NCI-H460 (cell line): ENCODE measurements at places on chromosomes 5 and 9.

DNA sequence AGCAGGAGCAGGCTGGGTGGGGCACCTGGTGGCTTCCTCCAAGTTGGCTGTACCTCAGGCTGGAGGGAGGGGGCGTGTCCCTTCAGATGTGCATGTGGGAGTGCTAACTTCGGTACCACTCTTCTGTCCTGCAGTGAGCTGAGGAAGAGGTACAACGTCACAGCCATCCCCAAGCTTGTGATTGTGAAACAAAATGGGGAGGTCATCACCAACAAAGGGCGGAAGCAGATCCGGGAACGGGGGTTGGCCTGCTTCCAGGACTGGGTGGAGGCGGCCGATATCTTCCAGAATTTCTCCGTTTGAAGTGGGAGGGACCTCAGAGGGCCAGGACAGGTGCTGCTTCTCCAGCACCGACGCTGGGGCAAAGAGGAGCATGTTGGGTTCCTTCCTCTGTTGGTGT is 9.3 kb downstream of the NXNL2 start:
- peak; percentile 26 for DNase-seq

DNA sequence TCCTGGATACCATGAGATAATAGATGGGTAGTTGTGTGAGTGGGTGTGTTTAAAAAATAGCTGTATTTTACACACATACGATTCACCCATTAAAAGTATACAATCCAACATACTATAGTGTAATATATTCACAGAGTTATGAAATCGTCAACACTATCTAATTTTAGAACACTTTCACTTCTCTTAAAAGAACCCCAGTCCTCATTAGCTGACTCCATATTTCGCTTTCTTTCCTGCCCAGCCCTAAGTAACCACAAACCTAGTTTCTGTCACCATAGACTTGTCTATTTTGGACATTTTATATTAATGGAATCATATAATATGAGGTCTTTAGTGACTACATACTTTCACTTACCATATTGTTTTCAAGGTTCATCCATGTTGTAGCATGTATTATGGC is 63.8 kb upstream of the S1PR3 start:
- no peak for DNase-seq

- DNase-seq = no peak
These were observed 179.0 kb downstream of the ROR2 start for GRCh38 chr9:91771027-91771426.

GRCh38 chr5:42495914-42496313 is 72.7 kb downstream of the GHR start:
- DNase-seq = no peak

DNA sequence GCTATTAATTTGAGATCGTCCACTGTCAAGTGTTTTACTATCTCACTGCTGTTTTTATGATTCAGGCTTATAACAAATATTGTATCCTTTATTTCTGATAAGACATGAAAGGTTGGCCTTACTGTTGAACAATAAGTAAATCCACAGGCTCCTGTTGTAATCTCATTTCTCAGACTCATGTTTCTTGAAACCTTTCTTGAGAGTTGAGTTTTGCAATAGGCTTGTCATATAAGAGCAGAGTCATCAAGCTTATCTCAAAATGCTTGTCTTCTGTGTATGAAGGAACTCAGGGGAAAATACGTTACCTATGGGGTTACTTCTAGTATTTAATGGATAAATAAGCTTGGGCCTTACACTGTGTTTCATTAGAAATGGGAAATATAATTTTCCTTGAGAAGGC is 9.2 kb upstream of the TLX3 start:
- DNase-seq = no peak

DNA sequence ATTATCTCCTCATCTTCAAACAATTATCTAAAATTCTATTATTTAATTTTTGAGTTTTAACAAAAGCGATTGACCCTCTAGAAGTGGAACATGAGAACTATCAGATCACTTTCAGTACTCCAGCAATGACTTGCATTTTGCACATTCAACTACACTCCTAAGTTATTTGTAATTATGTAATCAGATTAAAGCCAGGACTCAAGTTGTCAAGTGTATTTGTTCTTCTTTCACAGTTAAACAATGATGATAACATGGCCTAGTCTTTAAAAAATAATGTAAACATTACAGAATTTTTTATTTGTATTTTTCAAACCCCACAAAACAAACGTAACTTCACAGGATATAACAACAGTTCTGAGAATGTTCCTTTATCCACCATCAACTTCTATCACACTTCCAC is 2148.9 kb upstream of the ACO1 start:
- no peak for DNase-seq

DNA sequence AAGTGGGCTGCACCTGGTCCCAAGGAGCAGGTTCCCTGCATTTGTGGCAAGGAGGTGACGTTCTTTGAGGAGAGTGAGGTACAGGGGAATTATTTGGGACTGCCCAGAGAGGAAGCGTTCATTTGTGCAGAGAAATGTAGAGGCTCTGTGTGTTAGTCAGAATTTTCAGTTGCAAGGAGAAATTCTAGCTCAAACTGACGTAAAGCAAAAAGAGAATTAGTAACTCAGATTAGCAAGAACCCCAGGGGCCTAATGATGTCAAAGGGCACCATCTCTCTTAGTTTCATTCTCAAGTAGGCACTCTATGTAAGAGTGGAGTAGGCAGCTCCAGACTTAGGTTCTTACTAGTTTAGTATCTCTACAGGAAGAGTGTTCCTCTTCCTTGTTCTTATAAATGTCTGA is 2.4 kb upstream of the TXN start:
- no peak for DNase-seq

DNA sequence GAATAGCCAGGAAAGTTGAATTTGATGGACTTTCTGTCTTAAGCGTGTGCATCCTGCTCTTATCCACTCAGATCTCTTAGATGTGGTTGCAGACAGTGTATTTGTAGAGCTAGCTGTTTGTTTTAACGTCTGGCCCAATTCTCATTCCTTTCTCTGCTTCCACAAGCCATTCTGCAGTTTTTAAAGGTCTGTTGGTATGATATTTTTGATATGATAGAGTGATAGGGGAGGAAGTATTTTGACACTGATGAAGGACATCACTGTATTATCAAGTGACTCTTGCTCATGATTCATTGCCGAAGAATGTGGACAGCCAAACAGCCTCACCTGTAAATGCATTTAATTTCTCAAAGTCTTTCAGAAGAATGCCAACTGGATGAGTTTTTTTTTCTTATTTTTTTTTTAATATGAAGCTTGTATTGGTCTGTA is 4.5 kb downstream of the TJP2 start:
- DNase-seq = no peak

DNA sequence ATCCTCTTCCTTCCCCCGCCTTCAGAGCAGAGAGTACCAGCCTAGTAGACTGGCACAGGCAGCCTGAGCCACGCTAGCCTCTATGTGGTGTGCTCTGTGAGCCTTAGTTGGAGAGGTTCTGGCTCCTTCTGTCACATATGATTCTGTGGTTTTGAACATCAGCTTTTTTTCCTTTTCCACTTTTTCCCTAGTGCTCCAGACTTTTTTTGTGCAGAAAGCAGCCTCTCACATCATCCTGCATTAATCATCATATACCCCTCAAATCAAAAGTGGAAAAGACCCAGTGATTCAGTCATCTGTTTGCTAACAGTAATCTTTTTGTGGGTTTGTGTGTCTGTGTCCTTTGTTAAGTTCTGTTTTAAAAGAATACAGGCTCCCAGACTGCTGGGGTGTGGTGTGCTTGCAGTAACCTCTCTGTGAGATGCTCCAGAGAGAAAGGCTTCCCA is 663.9 kb upstream of the RGMB start:
- DNase-seq = no peak

DNA sequence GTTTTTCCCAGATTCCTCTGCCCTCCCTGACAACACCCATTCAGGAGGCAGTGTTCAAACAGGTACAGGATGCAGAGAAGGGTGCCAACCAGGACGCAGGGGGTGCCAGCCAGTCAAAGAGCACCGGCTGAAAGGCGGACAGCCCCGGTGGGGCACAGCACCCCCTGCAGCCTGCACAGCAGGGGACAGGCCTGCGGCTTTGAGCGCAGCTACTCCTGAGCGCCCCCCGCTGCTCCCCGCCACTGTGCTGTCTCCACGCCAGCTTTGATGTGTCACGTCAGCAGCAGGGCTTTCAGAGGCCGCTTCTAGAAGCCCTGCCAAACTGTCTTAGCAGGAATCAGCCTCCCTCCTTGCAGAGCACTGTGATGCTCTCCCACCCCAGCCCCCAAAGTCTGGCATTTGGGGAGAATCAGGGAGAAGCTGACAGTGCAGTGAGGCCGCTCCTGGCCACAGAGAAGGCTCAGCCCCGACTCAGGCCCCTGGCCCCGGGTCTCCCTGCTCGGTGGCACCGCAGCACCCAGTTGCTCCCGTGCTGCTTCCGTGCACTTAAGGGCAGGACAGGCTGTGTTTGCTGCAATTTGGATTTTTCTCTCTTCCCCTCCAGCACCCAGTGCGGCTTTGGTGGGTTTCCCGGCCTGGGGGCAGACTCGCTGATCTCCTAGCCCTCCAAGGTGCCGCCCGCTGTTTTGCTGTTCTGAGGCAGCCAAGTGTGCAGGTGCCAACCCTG is 20.3 kb downstream of the AK8 start:
- no peak for DNase-seq

- no peak for DNase-seq
These were observed 128.3 kb downstream of the MARCHF11 start for GRCh38 chr5:16051246-16051755.

DNA sequence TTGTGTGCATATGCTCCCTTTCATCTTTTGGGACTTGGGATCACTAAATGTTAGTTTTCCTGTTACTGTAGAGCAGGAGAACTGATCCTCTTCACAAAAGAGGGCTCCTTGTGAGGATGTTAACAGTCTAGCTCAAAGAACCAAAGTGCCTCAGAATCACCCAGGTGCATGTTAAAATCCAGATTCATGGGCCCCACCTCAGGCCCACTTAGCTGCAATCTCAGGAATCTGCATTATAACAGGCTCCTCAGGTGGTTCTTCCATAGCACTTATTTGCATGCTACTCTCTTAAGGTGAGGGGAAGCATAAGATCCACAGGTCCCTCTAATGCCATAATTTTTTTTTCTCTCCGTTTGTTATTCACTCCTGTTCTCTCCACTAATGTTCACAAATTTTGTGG is 14.8 kb upstream of the MEF2C start:
- no peak for DNase-seq

- no peak for DNase-seq
These were observed 365.2 kb upstream of the TUSC1 start for GRCh38 chr9:26043431-26043830.

DNA sequence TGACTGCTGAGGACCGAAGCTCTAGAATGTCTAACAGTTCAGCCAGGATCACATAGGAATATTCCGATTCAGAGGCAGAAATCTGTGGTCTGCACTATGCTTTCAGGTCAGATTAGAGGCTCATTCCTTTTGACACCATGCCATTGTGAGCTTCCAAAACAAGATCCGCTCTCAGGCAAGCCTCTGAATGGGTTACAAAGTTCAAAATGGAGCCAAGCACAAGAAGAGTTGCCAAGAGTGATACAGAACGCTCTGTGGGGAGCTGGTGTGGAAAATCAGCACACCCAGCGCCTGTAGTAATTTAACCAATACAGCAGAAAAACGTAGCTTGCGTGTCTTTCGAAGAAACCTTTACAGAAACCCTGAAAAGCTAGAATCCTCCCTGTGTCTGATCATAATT is 33.3 kb upstream of the FAT2 start:
- no peak for DNase-seq

DNA sequence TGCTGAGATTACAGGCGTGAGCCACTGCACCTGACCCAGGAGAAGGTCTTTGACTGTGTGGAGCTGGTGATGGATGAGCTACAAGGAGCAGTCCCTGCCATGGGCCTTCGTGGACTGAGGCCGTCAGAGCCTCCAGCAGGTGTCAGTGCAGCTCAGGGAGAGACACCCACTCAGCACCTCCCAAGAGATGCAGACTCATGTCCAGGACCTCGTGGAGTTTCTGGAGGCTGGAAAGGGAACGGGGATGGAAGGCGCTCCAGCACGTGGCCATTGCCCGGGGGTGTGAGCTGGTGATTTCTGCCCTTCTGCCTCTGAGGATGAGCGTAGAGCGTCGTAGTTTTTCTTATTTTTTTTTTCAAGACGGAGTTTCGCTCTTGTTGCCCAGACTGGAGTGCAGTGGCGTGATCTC is 9.5 kb downstream of the TOR4A start:
- DNase-seq = peak; percentile 70

DNA sequence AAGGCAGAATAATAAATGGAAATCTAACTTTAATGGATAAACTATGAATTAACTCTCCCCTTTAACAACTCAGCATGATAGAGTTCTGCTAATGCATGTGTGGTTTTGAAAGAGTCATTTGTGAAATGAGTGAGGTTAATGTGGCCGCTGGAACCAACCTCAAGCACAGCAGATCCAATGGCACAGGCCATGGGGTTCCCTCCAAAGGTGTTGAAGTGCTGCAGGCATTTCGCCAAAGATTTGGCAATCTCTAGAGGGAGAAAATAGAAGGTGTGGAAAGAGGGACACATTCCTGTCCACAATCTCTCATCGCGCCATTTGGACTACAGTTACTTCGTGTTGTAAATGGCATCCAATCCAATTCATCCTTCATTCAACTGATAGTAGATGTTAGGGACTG is 35.0 kb downstream of the AGXT2 start:
- DNase-seq = no peak

GRCh38 chr9:85478847-85479246 is 262.9 kb downstream of the AGTPBP1 start:
- no peak for DNase-seq

- DNase-seq = no peak
These were observed 27.1 kb downstream of the LCP2 start for GRCh38 chr5:170270293-170271069.

DNA sequence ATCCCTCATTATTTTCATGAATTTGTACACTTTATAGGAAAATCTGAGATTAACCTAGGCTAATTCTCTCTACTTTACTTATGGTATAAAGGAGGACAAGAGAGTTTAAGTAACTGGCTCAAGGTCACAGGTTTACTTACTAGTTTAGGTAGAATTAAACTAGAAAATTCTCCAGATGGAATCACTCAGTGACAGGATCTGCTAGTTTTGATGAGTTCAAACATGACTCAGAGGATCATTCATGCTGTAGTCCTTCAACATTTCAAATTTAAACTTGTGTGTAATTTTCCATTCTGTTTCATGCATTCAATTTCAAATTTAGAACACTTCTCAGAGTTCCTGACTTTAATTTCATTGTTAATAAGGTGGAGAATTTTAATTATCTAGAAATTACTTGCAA is 485.7 kb upstream of the TUSC1 start:
- DNase-seq = no peak

- peak; percentile 74 for DNase-seq
These were observed 26.3 kb downstream of the PTGES start for GRCh38 chr9:129726322-129727160.

- DNase-seq = no peak
These were observed 321.7 kb upstream of the TNC start for GRCh38 chr9:115439641-115440040.

GRCh38 chr5:82584631-82585030 is 306.5 kb upstream of the RPS23 start:
- DNase-seq = no peak

- no peak for DNase-seq
These were observed 469.9 kb downstream of the PRR16 start for GRCh38 chr5:120934031-120934430.

- DNase-seq = no peak
These were observed 16.9 kb upstream of the ADRA1B start for GRCh38 chr5:159899067-159900049.
